ENCODE measurements at places on chromosomes 16 and 17.

DNA sequence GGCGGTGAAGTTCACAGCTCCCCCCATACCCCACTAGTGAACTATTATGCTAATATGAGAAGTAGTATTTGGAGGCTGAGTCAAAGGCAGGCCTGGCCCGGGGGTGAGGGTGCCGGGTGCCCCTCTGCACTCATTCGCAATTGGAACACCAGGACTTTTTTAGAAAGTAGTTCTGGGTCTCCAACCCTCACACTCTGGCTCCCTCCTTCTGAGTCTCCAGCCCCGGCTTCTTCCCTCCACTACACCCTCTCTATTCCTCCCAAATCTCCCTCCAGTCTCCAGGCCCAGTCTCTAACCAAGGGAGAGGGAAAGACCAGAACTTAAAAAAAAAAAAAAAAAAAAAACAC is 11.3 kb upstream of the HOXB2 start:
- no peak for DNase-seq

- no peak for DNase-seq
Observed at GRCh38 chr17:80724775-80725266, 180.2 kb downstream of the RPTOR start.

DNA sequence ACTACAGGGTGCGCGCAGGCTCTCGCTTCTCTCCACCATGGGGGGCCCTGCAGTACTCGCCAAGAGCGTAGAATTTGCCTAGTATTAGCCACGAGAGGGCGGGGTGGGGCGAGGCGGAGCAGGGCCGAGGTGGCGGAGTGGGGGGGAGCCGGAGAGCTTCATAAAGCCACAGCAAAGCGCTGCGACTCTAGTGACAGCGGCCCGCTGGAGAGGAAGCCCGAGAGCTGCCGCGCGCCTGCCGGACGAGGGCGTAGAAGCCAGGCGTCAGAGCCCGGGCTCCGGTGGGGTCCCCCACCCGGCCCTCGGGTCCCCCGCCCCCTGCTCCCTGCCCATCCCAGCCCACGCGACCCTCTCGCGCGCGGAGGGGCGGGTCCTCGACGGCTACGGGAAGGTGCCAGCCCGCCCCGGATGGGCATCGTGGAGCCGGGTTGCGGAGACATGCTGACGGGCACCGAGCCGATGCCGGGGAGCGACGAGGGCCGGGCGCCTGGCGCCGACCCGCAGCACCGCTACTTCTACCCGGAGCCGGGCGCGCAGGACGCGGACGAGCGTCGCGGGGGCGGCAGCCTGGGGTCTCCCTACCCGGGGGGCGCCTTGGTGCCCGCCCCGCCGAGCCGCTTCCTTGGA is at the start of gene TBX21:
Gene TBX21, plus strand, starts transcription at position 190 of the 627 bp plus-strand sequence. Its CDS starts 219 bp downstream, at position 409.
- DNase-seq: no peak

DNA sequence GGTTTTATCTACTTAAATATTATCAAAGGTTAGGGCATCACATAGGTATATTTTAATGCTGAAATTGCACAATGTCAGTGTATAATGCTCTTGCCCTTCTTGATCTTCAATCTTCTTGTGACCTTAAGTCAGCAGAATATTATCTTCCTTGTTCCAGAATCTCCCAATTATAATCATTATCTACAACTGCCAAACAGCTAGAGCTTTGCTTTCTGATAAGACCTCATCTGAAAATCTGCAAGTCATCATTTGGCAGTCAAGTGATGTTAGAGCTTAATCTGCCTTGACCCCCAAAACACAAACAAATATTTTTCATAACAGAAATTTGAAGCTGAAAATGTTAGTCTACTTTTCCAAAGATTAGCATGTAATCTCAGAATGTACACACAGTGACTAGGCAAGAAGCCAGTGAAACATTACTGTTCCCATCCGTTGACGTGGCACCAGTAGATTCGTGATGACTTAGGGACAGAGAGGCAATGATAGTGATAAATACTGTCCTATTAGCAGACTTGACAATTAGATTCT is 19.8 kb downstream of the REXO5 start:
- DNase-seq: no peak

GRCh38 chr17:48500435-48501426 is 30.1 kb downstream of the HOXB1 start:
- no peak for DNase-seq

DNA sequence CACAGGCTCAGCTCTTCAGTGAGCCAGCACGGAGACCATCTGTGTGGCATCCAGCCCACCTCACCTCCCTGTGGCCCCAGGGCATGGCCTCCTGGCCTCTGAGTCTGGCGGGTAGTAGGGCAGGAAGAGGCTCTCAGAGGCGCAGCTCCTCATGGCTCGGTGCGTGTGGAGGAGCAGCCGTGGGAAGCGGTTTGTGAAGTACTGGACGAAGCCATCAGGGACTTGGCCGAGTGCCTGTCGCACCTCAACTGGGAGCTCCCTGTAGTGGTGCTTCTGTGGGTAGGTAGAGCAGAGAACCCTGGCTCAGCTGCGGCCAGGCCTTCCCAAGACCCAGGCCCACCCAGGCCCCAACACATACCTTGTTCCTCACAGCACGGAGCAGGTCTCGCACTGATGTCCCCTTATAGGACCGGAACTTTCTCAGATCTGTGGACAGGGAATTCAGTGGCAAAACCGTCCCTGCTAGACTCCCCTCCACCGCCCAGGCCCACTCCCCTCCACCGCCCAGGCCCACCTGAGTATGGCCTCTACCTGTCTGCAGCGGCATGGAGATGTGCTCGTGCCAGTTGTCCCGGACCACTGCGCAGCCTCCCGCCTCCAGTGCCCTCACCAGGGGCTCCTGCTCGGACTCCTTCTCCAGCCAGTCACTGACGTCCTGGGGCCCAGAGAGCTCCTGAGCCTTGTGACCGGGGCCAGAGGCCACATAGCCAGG is 12.2 kb downstream of the PLK1 start:
- no peak for DNase-seq
